Body of pancreas (tissue), 4 donors: ENCODE measurements at places on chromosomes 16 and 17.
A peak's percentile ranks its signal among the peaks of the same experiment; 100 is the strongest.

GRCh38 chr16:74990832-74991231 is 5.9 kb upstream of the WDR59 start:
- no peaks in the 10 kb centered on the region for H3K36me3 ChIP-seq
- peaks cover 30% of the 10 kb centered on the region for H3K4me1 ChIP-seq
- H3K4me3 ChIP-seq: no peak overlapping the region
- H3K27ac ChIP-seq: peak overlapping the region; percentile 90
- H3K27me3 ChIP-seq: no peaks in the 10 kb centered on the region
- no peak for DNase-seq

DNA sequence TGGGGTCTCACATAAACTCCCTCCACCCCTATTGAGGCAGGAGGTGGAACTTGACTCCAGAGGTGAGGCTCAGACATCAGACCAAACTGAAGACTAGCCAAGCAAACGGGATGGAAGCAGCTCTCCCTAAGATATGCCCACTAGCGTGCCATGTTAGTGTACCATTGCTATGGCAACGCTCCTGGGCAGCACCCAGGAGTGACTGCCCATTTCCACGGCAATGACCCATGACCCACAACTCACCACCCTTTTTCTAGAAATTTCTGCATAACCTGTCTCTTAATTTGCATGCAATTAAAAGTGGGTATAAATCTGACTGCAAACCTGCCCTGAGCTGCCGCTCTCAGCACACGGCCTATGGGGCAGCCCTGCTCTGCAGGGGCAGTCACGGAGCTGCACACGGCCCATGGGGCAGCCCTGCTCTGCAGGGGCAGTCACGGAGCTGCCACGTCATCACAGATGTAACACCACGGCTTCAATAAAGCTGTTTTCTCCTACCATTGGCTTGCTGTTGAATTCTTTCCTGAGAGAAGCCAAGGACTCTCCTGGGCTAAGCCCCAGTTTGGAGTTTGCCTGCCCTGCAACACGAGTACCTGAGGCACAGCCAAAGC is 164.3 kb downstream of the RBFOX3 start:
- no peaks in the 10 kb centered on the region for H3K36me3 ChIP-seq
- no peak for DNase-seq
- no peaks in the 10 kb centered on the region for H3K27me3 ChIP-seq
- H3K4me3 ChIP-seq: no peak overlapping the region

- no peaks in the 10 kb centered on the region for H3K36me3 ChIP-seq
- no peak overlapping the region for H3K27ac ChIP-seq
- H3K4me3 ChIP-seq: no peak overlapping the region
- H3K27me3 ChIP-seq: no peaks in the 10 kb centered on the region
These were observed 154.5 kb downstream of the BCAS3 start for GRCh38 chr17:60832151-60832585.

GRCh38 chr17:82338858-82339633 is 5.5 kb upstream of the SECTM1 start:
- H3K36me3 ChIP-seq: no peaks in the 10 kb centered on the region
- no peak for DNase-seq
- peak overlapping the region; percentile 41 for H3K27ac ChIP-seq

DNA sequence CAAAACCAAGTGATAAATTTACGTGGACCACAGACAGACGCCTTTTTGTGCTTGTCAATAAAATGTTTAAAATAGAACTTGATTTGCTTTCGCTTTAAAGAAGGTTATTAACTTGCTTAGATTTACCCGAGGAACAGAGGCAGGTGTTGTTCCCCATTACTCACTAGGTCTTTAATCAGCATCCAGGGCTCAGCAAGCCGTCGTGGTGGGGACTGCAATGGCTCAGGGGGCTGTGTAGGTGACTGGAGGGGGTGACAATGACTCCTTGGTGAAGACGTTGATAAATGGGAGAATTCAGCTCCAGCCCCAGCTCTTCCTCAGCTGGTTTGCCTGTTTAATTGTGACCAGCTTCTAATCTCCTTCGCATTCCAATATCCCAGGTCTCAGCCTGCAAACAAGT is 231.4 kb downstream of the TMEM114 start:
- no peak overlapping the region for H3K27ac ChIP-seq
- no peaks in the 10 kb centered on the region for H3K4me1 ChIP-seq
- DNase-seq: no peak
- H3K36me3 ChIP-seq: no peaks in the 10 kb centered on the region
- no peak overlapping the region for H3K4me3 ChIP-seq
- H3K27me3 ChIP-seq: no peaks in the 10 kb centered on the region

DNA sequence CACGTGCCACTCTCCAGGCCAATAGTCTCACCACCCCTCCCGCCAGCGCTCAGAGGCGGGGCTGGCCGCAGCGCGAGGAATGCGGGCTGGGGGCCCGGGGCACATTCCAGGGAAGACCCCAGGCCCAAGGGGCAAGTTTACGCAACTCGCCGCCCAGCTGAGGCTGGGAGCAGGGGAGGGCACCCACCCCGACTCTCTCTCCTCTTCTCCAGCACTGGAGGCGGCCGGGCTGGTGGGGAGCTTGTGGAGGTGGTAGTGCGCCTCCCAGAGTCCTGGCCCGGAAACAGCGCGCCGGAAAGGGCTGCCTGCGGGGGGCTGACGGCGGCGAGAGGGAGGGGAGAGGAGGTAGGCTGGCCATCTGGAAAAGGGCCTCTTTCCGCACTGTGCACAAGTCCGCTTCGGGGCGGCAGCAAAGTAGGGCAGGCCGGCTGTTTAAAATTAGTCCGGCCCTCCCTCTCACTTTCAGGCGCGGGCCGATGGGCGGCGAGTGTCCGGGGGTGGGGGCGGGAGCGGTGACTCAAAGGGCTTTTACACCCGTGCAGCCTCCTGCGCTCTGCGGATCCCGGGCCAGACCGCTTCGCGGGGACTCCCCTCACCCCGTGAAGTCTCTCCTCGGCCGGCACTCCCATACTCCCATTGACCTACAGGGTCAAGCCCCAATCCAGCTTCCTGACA is 1.1 kb downstream of the FHOD1 start:
- H3K4me3 ChIP-seq: peak overlapping the region; percentile 33
- H3K4me1 ChIP-seq: peaks cover 57% of the 10 kb centered on the region
- peak overlapping the region; percentile 83 for H3K27ac ChIP-seq
- no peaks in the 10 kb centered on the region for H3K36me3 ChIP-seq
- peaks cover 18% of the 10 kb centered on the region for H3K27me3 ChIP-seq

GRCh38 chr16:73176577-73177013 is 128.7 kb upstream of the ZFHX3 start:
- DNase-seq: no peak
- no peak overlapping the region for H3K4me3 ChIP-seq
- peaks cover 24% of the 10 kb centered on the region for H3K4me1 ChIP-seq
- no peaks in the 10 kb centered on the region for H3K27me3 ChIP-seq

GRCh38 chr16:68077866-68078700 is 7.1 kb upstream of the NFATC3 start:
- no peak for DNase-seq
- H3K36me3 ChIP-seq: peaks cover 2% of the 10 kb centered on the region
- no peak overlapping the region for H3K27ac ChIP-seq
- H3K4me1 ChIP-seq: peaks cover 8% of the 10 kb centered on the region

DNA sequence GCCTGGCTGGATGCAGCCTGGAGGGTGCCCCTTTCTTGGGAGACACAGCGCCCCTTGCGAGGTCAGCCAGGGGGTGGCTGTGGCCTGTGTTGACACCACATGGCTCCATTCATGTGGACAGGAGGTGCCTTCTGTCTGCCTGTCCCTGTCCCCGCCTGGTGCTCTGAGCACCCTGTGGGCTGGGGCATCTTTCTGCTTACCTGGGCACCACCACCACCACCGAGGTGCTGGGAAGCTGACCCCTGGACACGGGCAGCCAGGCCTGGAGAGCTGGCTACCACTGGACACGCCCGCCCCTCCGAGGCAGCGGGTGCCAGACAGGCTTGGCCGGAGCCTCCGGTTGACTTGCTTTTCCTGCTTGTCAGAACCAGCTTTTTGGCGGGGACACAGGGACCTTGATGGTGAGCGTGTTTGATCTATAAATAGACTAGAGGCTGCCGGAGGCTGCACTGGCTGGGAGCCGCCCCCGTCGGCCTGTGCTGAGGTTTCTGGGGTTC is 121.3 kb upstream of the GSE1 start:
- peak overlapping the region; percentile 80 for H3K27ac ChIP-seq
- no peak overlapping the region for H3K4me3 ChIP-seq
- DNase-seq: peak; percentile 97
- peaks cover 29% of the 10 kb centered on the region for H3K4me1 ChIP-seq
- no peaks in the 10 kb centered on the region for H3K27me3 ChIP-seq

DNA sequence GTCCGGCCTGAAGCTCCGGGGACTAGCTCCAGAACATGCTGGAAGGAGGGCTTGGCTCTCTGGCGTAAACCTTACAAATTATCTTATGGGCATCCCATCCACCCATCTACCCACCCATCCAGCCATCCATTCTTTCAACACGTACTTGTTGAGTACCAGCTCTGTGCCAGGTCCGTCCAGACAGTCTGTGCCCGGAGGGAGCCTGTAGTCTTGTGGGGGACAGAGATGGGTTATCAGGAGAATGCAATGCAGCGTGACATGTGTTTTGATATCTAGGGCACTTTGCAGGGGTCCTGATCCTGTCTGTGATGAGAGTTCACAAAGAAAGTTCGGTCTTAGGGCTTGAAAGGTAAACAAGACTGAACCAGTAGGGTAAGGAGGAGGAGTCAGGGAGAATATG is 4.1 kb upstream of the SLC13A2 start:
- H3K27me3 ChIP-seq: no peaks in the 10 kb centered on the region
- DNase-seq: no peak
- H3K4me1 ChIP-seq: peaks cover 8% of the 10 kb centered on the region
- no peak overlapping the region for H3K27ac ChIP-seq
- no peaks in the 10 kb centered on the region for H3K36me3 ChIP-seq

DNA sequence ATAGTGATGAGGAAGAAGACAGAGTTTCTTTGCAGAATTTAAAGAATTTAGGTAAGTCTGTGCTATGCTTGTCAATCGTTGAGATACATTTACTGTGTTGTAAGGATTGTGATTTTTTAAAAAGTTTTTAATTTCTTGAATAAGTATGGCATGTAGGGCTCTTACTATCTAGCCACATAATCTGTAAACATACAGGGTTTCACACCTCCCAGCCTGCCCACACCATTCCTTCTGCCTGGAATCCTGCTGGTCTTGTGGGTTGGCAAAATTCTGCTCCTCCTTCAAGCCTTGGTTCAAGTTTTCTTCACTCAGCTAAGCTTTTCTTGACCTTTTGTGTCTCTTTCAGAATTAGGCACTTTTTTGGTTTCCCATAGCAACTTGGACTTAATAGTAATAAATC is 7.5 kb downstream of the ZNHIT3 start:
- no peaks in the 10 kb centered on the region for H3K27me3 ChIP-seq
- H3K36me3 ChIP-seq: peaks cover 4% of the 10 kb centered on the region
- DNase-seq: no peak
- no peak overlapping the region for H3K4me3 ChIP-seq
- no peak overlapping the region for H3K27ac ChIP-seq
- H3K4me1 ChIP-seq: peaks cover 7% of the 10 kb centered on the region

GRCh38 chr16:80120899-80121521 is 419.8 kb upstream of the DYNLRB2 start:
- no peak overlapping the region for H3K27ac ChIP-seq
- no peak overlapping the region for H3K4me3 ChIP-seq
- DNase-seq: no peak
- no peaks in the 10 kb centered on the region for H3K27me3 ChIP-seq

- no peaks in the 10 kb centered on the region for H3K27me3 ChIP-seq
- H3K4me3 ChIP-seq: no peak overlapping the region
- no peaks in the 10 kb centered on the region for H3K36me3 ChIP-seq
- no peak overlapping the region for H3K27ac ChIP-seq
- DNase-seq: no peak
These were observed 12.2 kb downstream of the EVPL start for GRCh38 chr17:76014925-76015261.

DNA sequence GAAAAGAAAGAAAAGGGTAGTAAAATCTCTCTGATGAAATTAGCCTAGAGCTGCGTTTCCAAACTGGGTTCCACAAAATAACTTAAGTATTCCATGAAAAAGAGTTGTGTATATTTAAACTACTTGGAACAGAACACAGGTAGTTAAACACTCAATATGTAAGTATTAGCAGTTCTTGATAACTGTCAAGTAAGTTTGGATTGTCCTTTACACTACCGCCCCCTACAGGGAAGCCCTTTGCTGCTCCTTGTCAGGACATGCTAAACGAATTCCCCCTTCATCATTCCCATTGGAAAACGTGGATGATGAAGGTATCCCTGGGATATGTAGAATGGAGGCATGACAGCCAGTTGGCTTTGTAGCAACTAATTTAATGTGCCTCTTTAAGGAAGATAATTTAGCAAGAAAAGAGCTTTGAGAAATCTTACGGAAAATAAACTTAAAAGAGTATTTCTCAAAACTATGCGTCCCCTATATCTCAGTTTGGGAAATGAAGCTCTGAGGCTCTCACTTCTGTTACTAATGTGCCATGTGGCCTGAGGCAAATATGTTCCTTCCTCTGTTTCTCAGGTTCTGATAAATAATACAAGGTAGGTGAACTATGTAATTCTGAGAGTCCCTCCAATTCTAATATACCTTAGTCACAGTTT is 18.8 kb downstream of the NCBP3 start:
- no peaks in the 10 kb centered on the region for H3K4me1 ChIP-seq
- no peak overlapping the region for H3K27ac ChIP-seq
- no peaks in the 10 kb centered on the region for H3K27me3 ChIP-seq
- DNase-seq: peak; percentile 51
- H3K36me3 ChIP-seq: peaks cover 38% of the 10 kb centered on the region

GRCh38 chr17:79356839-79357447 is 253.9 kb downstream of the RBFOX3 start:
- H3K27me3 ChIP-seq: peaks cover 32% of the 10 kb centered on the region
- no peaks in the 10 kb centered on the region for H3K4me1 ChIP-seq
- DNase-seq: no peak
- H3K4me3 ChIP-seq: no peak overlapping the region
- H3K27ac ChIP-seq: no peak overlapping the region

GRCh38 chr17:1108765-1109605 is 70.8 kb downstream of the ABR start:
- peak; percentile 45 for DNase-seq
- peak overlapping the region; percentile 73 for H3K27ac ChIP-seq
- H3K4me1 ChIP-seq: peaks cover 67% of the 10 kb centered on the region
- H3K4me3 ChIP-seq: peak overlapping the region; percentile 24

DNA sequence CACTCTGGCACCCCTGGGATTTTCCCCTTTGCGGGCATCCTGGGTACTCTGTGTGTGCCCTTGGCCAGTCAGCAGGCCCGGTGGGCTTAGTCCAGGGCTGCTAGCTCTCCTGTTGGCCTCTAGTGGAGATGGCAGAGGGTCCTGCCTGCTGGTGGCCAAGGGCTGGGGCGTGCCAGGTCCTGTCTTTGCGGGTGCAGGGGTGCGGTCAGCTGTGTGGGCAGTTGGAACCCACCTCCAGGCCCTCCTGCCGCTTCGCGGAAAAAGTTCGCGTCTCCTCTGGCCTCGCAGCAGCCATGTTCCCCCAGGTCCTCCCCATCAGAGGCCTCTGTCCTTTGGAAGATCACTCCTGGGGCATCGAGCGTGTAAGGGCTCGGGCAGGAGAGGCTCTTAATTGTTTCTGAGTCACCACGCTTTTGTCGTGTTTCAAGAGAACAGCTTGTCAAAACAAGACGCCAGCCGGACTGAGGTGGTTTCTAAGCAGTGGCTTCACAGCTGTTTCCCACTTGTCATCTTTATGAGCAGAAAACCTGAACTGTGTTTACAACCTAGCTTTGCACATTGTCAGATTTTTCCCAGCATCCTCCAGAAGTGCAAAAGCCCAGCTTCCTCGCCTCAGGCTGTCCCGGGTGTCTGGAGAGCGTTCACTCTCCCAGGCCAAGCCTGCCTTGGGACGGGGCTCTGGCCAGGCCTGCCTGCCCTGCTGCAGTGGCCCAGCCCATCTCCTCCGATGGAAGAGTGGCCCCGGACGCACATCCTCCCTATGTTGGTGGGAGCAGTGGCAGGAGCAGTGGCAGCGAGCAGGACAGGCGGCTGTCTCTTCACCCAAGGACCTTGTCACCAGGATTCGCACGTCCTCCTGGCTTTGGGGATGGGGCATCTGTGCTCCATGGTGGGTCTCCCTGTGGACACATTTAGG is 5.0 kb upstream of the DNASE1L2 start:
- DNase-seq: peak; percentile 14
- peaks cover 32% of the 10 kb centered on the region for H3K36me3 ChIP-seq
- no peak overlapping the region for H3K4me3 ChIP-seq
- no peak overlapping the region for H3K27ac ChIP-seq
- H3K4me1 ChIP-seq: peaks cover 13% of the 10 kb centered on the region
